ENCODE measurements at places on chromosomes 16 and 17.
A peak's percentile ranks its signal among the peaks of the same experiment; 100 is the strongest.

- no peak for DNase-seq
These were observed 269.5 kb downstream of the MAP2K4 start for GRCh38 chr17:12290207-12290606.

GRCh38 chr17:5203908-5204294 lies 12.2 kb upstream of the ZNF594 start:
- no peak for DNase-seq

DNA sequence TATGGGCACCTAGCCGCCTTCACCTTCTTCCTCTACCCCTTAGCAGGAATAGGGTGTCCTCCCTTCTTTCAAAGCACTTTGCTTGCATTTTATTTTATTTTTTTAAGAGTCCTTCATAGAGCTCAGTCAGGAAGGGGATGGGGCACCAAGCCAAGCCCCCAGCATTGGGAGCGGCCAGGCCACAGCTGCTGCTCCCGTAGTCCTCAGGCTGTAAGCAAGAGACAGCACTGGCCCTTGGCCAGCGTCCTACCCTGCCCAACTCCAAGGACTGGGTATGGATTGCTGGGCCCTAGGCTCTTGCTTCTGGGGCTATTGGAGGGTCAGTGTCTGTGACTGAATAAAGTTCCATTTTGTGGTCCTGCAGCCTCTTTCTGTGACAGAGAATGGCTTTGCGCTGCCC lies 4.6 kb downstream of the TMUB2 start:
- no peak for DNase-seq

- no peak for DNase-seq
These were observed 5.8 kb downstream of the CACNA1H start for GRCh38 chr16:1158456-1159324.

GRCh38 chr16:1681032-1681431 lies 3.0 kb downstream of the JPT2 start:
- DNase-seq: no peak

GRCh38 chr17:8192070-8192815 lies 2.3 kb upstream of the BORCS6 start:
- DNase-seq: peak; percentile 96

GRCh38 chr17:72699545-72699944 lies 392.9 kb downstream of the SLC39A11 start:
- no peak for DNase-seq

GRCh38 chr16:74496054-74496453 lies 74.8 kb upstream of the CLEC18B start:
- no peak for DNase-seq

Measured in hematopoietic multipotent progenitor cell treated with erythropoietin and hydrocortisone succinate and interleukin-3 and kit ligand, for 6 days (in vitro differentiated cells).